ENCODE measurements at places on chromosomes 2 and 18.

DNA sequence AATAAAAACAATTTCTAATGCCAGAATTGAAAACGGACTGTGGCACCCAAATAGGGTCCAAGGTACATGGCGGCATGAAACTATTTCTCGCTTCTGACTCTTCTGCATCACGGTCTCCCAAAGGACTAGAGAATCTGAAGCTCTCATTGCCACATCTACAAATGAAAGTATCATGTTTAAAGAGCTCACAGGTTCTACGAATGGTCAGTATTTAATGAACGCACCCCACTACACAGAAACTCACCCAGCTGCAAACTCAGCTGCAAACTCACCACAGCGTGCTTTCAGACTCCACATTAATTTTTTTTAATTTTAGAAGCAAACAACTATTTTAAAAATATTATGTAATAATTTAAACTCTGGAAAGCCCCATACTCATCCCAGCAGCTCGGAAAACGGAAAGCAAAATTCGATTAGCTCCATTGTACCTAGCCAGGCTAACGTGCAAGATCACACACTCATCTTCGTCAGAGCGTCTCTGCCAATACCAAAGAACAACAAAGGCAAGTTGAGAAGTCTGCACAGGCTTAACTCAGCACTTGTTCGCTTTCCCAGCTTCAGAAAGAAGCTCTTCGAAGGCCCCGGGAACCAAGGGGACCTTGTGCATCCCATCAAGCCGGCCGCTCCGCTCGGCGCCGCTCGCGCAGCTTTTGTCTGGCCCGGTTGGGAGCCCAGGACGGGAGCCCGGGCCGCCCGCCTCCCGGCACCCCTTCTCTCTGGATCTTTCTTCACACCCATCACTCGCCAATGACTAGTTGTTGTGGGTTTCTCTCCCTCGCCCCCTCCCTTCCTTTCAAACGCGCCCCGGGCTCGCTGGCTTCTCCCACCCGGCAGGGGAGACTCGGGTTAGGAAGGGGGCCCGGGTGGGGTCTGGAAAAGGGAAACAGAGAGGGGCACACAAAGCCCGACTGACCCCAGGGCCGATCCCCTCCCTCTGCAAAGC, 785 bp downstream of the CLASP1 start:
- peak; percentile 48 for DNase-seq

- no peak for DNase-seq
Measured at GRCh38 chr2:15812187-15812780, 128.1 kb upstream of the MYCN start.

GRCh38 chr2:146244131-146244530, 1600.7 kb upstream of the ACVR2A start:
- no peak for DNase-seq

GRCh38 chr18:70363861-70364260, 75.0 kb downstream of the SOCS6 start:
- DNase-seq: no peak

GRCh38 chr2:241017228-241017940, 19.0 kb downstream of the SNED1 start:
- no peak for DNase-seq
